ENCODE measurements at places on chromosomes 6 and 20.

GRCh38 chr6:34875292-34876213 lies 12.3 kb downstream of the TAF11 start:
- no peak for DNase-seq

DNA sequence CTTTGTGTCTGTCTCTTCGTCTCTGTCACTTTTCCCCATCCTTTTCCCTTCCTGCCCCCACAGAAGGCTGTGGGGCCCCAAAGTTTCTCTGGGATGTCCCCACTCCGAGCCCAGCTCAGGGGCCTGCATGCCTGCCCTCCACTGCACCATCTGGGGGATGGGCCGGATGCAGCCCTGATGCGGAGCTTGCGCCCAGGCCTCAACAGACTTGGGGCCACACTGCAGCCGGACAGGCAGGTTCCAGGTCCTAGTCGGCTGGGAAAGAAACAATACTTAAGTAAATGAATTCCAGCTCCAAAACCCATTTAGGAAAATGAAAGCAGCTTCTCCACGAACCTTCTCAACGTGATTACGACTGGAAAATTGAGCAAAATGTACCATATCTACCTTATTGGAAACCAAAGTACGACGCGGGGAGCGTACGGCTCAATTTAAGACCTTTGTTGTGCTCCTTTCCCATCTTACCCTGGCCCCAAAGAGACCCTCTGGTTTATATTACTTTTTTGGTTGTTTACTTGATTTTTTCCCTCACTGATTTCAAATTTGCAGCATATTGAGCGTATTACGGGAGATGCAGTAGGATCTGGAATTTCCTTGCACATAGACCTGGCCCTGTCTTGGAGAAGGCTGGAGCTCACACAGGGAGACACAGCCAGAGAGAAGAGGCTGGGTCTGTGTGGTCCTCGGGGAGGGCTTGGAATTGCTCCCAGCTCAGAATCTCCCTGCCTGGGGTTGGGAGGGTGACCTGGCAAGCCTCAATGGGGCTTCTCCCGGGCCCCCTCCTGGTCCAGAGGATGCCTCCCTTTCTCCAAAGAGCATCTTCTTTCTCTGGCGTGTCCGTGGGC lies 8.0 kb downstream of the FOXC1 start:
- DNase-seq, result no peak

DNA sequence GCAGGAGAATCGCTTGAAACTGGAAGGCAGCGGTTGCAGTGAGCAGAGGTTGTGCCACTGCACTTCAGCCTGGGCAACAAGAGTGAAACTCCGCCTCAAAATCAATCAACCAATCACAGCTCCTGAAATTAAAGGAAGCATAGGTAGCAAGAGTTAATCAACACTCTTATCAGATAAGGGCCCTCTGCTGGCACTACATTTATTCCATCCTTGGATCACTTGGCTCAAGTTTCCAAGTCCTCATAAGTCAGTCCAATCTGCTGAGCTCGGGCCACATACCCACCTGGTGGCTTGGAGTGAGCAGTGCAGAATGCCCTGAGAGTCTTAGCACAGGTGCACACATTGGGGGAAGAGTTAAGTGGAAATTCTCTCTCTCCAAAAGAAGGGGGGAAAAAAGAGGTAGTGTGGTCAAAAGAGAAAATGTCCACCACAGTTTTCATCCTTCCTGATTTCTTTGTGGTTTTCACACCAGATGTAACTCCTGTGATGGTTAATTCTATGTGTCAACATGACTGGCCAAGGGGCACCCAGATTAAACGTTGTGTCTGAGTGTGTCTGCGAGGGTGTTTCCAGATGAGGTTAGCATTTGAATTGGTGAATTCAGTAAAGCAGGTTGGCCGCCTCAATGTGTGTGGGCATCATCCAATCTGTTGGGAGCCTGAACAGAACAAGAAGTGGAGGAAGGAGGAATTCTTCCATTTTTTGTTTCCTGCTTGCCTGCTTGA lies 14.2 kb upstream of the FAM8A1 start:
- no peak for DNase-seq

DNA sequence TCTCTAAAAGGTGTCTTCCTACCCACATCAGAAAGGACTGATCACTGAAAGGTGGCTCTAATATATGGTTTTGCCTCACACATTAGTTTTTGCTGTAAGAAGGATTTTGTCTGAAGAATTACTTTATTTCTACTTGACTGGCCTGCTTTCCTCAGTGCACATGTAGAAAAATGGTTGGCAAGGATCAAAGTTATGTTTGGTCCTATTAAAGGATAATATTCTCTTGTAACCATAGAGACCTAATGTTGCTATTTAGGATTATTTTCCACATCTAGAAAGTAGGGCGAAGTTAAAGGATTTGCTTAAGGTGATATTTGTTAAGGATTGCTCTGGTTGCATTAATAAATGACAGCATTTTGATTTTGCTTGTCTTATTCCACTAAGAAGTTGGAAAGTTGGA lies 40.7 kb downstream of the PHACTR2 start:
- no peak for DNase-seq

DNA sequence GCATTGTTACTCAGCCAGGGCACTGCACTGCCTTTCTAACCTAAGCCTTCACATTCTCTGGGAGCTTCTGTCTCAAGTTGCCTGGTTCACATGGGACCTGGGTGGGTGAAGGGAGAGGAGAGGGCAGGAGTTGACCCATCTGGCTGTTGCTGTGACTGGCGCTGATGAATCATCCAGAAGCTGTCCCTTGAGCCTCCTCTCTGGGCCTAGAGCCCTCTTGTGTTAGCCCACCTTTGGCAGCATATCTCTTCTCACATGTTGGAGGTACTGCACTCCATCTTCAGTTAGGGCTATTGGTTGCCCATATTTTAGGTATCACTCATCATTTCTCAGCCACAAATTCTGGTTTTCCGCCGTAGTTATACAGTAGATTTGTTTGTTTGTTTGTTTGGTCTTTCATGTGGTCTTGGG lies 19.8 kb downstream of the XRN2 start:
- no peak for DNase-seq

- no peak for DNase-seq
Measured at GRCh38 chr20:37995856-37996605, 37.2 kb downstream of the TTI1 start.

GRCh38 chr6:144548536-144548935 lies 263.4 kb downstream of the UTRN start:
- no peak for DNase-seq

DNA sequence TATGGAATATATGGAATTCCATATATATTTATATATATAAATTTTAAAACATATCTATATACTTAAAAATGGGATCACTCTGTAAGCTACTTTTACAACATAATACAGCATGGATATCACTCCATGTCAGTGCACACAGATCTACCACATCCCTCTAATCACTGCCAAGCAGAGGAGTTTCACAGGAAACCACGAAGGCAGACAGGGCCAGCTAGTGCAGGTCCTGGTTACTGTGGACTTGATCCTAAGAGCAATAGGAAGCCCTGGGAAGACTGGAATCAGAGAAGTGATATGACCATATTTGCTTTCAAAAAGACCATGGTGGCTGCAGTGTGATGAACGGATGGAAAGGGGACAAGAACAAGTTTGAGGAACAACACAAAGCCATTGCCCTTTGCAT lies 40.0 kb upstream of the NRN1 start:
- DNase-seq, result no peak

GRCh38 chr6:20497216-20498040 lies 36.8 kb upstream of the CDKAL1 start:
- DNase-seq, result no peak

GRCh38 chr6:156854466-156855161 lies 77.4 kb downstream of the ARID1B start:
- DNase-seq, result no peak

GRCh38 chr6:163667372-163668060 lies 253.0 kb downstream of the QKI start:
- DNase-seq, result no peak

GRCh38 chr20:63690898-63691710 lies 5.3 kb upstream of the TNFRSF6B start:
- DNase-seq, result no peak

DNA sequence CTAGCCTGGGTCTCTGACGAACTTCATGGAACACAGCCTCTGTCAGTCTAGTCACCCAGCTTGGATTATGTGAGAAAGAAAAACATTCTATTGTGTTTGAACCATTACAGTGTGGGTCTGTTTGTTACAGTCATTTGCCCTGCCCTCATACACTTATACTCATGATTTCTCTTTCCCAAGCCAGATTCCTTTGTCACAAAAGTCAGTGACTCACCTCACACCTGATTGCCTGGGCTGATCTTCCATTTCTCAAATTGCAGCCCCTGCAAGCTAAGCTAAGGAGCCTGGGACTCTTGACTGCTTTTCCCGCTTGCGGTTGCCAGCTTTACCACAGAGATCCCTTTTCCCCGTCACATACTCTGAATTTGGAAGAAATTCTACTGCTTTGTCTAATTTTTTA lies 395.9 kb downstream of the SAMD5 start:
- DNase-seq, result no peak

GRCh38 chr20:60242836-60243505 lies 284.7 kb downstream of the CDH26 start:
- DNase-seq, result no peak

DNA sequence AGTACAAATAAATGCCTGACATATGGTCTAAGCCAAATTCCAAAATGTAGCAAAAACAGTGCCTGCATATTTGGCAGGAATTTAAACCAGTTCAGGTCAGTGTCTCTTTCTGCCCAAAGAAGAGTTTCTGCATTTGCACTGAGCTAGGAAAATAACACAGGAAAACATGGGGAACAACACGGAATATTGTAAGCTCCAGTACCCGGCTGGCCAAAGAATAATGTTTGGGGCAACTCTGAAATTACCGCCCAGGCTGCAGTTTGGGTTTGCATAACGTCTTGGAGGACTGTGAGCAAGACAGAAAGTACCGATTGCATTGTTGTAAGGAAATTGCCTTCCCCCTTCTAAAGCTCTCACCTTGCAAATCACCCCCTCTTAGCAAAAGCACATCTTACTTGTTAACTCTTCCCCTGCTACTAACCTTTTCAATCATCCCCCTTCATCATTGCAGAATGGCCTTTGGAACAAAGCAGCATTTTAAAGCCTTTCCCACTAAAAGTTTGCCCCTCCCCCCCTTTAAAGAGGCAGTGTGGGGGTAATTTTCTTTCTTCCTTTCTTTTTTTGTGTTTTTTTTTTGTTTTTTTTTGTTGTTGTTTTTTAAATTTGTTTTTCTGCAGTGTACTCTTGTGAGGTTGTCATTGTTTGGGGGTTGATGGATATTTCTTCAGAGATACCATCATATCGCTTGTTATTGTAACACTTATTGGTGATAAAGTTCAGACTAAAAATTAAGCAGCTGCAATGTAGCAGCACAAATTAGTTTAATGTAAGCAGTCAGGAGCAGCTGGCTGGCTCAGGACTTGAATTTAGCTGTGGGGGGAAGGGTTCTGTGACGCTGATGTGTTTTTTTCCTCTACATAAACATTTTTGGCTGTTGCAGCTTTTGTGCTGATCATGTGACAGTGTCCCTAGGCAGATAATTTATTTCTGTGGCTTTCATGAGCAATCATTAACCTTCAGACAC lies 100.0 kb upstream of the CITED2 start:
- no peak for DNase-seq

- no peak for DNase-seq
Measured at GRCh38 chr20:13325796-13326340, 104.8 kb downstream of the ISM1 start.

GRCh38 chr6:144266091-144266649 lies 19.0 kb upstream of the UTRN start:
- DNase-seq, result no peak

DNA sequence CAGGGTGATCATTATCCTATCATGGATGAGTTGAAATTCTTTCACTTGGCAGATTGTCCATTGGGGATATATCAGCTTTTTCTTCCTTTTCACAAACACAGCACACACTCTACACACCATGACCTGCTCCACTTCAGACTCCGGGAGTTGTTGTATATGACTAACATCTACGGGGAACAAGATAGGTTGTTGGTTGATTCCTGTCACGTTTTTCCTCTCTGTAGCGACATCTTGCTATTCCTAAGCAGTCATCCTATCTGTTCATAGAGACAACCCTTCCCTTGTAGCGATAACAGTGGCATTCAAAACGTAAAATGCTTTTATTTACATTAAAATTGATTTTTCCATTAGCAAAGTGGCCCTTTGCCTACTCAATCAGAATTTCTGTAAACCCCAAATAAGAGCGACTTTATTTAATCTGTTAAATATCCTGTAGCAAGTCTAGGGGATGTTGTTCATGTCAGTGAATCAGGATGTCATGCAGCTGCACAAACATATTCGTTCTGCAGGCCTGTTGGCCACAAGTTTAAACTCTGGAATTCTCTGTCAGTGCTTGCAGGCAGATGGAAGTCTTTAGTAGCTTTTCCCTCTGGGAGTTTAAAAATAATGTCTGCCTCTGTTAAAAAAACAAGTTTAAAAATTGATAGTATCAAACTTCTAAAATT lies 23.1 kb downstream of the PHACTR2 start:
- DNase-seq, result no peak

DNA sequence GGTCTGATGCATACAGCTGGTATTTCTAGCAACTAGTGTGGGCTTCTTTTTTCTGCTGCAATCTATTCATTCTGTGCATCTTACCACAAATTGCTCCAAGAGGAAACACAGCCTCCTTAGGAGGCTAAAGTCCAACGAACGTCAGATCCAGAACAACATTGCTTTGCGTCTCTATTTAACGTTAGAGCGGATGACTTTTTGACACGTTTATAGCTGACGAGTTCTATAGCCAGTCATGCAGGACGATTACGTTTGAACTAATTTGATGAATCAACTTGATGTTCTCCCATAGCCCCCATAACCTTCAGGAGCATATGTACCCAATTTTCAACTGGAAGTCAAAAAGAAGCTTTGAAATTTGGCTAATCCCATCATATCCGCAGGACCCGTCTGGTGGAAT lies 59.9 kb downstream of the TSHZ2 start:
- no peak for DNase-seq

- no peak for DNase-seq
Measured at GRCh38 chr20:37431786-37432185, 85.8 kb downstream of the SRC start.

GRCh38 chr6:148501178-148501590 lies 158.5 kb downstream of the SASH1 start:
- DNase-seq, result no peak

DNA sequence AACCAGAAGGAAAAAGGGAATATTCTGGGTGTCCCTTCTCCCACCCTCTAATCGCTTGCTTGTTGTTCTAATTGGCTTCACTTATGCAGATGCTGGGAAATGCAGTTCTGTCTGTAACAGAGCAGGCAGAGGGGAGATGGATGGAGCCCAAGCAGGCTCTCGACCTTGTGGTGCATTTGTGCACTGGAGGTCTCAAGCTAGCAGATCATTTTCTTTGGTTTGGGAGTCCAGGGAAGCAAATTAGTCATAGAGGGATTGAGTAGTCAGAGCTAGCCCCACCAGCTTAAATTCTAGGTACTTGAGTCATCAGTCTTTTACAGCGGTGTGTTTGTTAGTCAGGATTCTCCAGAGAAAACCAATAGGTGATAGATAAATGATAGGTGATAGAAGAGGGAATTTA lies 234.7 kb upstream of the ECI2 start:
- no peak for DNase-seq

GRCh38 chr20:16049529-16050093 lies 523.6 kb downstream of the KIF16B start:
- DNase-seq, result no peak

- DNase-seq, result no peak
Measured at GRCh38 chr20:56558968-56559367, 25.9 kb downstream of the FAM209B start.

GRCh38 chr6:18088419-18089296 lies 33.8 kb downstream of the NHLRC1 start:
- DNase-seq, result no peak

GRCh38 chr20:38875175-38875993 lies 50.8 kb upstream of the FAM83D start:
- DNase-seq, result no peak
